ENCODE measurements at places on chromosomes 3 and 15.

DNA sequence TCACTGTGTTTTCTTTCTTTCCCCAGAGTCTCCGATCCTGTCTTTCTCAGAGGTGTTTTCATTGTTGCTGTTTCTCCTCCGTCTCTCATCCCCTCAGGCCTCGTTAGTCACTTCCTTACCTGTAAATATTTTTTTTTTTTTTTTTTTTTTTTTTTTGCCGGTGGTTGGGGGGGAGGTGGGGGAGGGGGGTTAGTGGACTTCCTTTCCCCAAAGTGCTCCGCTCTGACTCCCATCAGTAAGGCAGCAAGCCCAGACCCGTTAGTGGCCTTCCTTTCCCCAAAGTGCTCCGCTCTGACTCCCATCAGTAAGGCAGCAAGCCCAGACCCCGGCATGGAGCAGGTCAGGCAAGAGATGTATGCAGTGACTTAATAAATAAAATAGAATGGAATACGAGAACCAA lies 97.1 kb upstream of the TNFAIP8L3 start:
- DNase-seq, result no peak

GRCh38 chr3:132267391-132267993 lies 49.7 kb upstream of the ACP3 start:
- no peak for DNase-seq

GRCh38 chr3:122973893-122974615 lies 53.5 kb downstream of the SEMA5B start:
- DNase-seq, result no peak

GRCh38 chr3:31885235-31885634 lies 95.8 kb downstream of the OSBPL10 start:
- no peak for DNase-seq

All from body of pancreas (tissue), 4 donors.